ENCODE measurements at places on chromosomes 11 and 22.

DNA sequence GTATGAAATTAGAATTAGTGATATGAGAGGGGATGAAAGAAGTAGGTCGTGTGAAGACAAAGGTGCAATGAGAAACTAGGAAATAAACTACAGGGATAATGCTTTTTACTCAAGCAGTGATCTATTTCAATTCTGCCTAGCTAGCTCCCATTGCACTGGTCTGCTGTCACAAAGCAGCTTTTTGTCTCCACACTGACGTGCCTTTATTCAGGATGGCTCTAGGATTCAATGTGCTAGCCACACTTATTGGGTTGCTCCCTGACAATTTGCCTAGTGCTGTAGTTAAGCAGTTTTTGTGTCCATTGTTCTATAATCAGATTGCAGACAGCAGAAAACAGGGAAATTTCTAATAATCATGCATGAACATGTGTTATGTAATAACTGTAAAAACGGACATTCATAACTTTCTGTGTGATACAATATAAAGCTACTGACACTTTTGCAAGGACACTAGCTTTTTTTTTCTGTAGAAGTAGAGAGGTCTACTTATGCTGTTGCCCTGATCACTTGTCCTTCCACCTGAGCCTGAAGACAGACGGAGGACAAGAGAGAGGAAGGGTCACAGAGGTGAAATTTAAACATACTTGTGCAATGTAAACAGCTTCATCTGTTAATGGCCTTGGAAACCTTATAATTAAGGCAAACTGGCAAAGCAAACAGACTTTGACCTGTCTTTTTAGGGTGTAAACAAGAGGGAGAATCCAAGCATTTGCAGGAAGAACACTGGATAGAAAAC lies 269.6 kb downstream of the LRRC4C start:
- no peak for DNase-seq

DNA sequence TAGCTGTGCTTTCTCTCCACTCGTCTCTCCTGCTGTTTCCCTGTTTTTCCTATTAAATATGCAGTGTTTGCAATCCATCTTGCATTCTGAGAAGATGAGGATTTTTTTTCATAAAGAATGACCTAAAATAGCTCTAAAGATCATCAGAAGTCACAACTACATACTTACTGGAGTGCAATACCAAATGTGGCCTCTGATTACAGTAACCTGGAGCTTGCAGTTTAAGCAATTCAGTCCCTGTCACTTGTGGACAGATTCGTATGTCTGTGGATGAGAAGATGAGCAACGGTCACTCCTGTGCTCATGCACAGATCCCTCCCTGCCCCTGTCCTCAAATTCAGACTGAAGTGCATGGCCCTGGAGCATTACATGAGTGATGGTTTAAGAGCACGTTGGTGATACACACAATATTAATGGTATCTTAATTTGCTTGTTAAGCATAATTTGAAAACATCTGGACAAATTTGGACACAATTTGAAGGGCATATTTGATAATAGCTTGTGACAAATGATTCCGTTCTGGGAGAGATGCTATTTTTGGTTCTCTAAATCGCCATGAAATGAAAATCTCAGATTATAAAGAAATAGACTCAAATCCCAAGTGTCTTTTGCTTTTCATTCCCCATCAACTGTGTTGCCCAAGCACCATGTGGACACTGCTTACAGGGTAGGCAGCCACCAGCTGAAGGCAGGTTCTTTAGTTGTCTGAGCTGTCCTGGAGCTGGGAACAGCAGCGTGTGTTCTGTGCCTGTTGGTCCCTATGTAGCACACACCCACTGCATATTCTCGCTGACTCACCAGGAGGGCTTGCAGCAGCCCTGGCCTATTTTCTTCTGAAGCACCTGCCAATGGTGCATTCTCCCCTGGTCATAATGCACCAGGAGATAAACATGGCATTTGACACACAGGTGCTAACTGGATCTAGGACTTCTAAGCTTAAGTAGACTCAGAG lies 32.6 kb upstream of the PRAME start:
- no peak for DNase-seq

DNA sequence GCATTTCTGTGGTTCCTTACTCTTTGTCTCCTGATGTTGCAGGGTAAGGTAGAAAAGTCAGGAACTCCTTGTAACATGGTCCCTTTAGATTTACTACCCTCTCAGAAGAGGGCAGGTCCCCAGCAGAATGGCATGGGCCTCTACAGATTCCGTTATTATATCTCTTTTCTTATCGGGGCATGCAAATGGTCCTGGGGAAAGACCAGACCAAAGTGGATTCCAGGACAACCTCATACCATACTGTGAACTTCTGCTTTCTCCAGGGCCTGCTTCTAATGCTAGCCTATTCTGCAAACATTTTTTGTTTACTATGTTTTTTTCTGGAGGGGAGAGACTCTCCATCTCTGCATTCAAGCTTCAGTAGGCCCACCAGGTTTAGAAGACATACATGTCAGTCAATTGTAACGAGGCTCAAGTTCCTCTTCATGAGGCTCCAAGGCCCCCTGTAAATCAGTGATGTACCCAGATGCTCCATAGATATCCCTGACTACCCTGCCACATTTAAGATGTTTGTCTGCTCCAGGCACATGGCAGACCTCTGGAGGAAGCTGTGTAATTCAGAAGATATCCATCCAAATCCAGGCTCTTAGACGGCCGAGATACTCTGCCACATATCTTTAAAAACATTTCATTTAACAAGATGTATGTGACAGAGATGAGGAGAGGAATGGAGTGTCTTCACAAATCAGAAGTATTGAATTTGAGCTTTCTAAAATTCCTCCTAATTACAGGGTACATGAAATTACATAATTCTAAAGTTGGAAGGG lies 8.5 kb upstream of the ME3 start:
- DNase-seq: no peak

DNA sequence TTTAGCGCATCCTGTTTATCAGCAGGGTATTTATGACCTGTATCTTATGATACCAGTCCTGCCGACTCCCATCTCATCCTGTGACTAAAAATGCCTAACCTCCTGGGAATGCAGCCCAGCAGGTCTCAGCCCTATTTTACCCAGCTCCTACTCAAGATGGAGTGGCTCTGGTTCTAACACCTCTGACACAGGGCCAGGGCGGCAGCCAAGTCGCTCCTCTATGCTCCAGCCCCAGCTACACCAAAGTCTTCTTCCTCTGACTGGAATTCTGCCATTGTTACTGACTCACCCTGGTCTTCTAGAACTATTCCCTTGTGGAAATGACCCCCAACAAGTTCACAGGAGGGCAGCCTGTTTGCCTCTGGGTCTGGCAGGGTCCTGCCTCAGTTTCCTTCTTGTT lies 7.9 kb upstream of the C1QTNF6 start:
- no peak for DNase-seq

DNA sequence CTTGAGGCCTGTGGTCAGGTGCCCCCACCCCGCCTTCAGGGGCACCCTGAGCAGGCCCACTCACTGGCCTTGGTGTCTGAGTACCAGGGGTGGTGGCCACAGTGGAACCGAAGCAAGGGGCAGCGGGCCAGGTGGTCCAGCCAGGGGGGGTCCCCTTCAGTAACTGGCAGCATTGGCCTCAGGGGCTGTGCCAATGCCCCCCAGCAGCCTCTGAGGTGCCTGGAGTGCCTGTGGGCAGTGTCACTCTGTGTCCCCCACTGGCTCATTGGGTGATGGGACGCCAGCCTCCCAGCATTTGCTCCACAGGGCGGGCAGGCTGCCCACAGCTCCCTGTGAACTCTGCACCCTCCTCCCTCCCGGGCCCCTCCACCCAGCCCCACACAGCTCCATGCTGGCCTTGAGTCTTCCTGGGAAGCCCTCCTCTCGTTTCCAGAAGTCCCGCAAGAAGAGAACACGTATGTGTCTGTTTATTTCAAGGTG lies 29.5 kb upstream of the CARS1 start:
- DNase-seq: no peak

DNA sequence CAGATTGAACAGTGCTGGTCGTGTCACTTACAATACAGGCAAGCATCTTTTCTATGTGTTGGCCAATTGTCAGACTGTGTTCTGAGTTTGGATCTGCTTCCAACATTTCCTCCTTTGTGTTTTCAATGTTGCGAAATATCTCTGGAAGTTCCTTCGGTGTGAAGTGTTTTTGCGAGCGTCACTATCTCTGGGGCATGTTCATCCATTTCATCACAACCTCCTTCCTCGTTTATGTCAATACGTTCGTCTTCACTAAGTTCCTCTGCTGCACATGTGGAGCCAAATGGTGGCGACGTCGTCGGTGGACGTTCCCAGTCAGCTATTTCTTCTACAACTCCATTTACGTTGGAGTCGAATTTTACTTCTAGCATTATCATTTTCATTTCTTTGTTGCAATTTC lies 100.2 kb upstream of the LMO1 start:
- no peak for DNase-seq

DNA sequence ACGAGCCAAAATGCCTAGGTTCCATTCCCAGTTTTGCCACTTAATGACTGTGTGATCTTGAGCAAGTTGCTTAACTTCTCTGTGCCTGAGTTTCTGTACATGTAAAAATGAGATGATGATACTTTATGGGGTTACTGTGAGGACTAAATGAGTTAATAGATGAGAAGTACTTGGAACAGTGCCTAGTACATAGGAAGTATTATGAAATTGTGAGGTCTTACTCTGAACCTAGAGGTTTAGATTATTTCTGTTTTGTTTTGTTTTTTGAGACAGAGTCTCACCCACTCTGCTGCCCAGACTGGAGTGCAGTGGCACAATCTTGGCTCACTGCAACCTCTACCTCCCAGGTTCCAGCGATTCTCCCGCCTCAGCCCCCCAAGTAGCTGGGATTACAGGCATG lies 227.0 kb upstream of the POU2AF2 start:
- no peak for DNase-seq

- no peak for DNase-seq
Measured at GRCh38 chr22:40153192-40153591, 24.5 kb upstream of the TNRC6B start.

GRCh38 chr11:16511116-16512114 lies 155.1 kb upstream of the SOX6 start:
- DNase-seq: no peak

DNA sequence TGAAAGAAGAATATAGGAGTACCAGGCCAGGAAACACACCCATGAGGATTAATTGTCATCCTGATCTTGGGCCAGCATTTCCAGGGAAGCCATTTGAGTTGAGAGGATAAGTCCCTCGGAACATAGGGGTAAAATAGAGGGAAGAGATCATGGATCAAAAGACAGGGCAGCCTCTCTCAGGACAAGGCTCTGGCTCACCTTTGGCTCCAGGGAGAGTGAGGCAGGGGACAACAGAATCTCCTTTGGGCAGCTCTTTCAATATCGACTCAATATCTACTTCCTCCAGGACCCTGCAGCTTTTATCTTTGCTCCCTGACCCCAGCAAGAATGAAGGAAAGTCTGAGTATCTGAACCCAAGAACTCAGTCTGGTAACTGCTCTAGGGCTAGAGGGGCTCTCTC lies at the start of gene OR2AG1:
Gene OR2AG1 (plus strand): TSS at position 301 of the 400 bp plus-strand sequence. CDS start 2,018 bp downstream, outside the sequence.
- DNase-seq: no peak

- no peak for DNase-seq
Measured at GRCh38 chr22:22229683-22230420, 14.7 kb upstream of the VPREB1 start.

DNA sequence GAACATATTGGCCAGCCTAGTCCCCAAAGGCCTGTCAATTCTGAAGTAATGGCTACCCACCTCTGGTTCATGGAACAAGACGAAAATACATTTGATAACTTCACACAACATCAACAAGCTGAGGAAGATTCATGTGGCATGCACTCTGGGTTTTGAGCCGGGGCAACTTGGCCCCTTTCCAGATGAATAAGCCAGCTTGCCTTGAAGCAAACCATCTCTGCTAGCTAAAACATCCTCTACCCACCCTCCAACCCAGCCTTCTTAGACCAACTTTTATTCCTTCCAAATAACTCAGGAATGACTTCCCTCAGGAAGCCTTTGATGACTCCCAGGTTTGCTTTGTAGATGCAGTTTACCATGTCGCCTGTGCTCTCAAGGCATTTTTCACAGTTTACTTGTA lies 94.4 kb downstream of the SLC1A2 start:
- no peak for DNase-seq

DNA sequence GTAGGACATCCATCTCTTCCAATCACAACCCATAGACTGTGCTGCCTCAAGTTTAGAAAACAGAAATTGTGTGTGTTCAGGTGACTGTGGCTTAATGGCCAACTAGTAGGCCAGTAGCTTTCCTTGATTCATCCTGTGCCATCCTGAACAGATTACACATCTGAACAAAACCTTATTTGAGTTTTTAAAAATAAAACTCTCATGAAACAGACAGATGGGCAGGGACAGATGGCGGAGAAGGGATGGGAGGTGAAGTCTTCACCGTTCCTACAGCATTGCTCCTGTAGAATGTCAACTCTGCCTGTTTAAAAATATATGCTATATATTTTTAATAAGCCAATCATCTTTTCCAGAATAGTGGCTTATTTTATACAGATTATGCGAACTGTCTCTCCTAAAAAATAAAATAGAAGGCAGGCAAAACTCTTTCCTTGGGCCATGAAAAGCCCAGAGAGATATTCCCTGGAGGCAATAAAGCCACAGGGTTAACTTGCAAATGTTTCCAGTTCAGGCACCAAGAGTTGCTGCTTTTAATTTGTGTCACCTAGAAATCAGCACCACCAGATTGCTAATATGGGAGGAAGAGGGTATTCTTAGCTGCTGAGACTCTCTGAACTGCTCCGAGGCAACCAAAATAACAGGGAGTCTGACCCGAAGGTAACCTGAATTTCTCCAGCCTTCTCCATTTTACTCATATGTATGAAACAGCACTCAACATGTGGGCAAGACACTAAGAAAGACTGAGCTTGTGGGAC lies 861.2 kb downstream of the OPCML start:
- no peak for DNase-seq

DNA sequence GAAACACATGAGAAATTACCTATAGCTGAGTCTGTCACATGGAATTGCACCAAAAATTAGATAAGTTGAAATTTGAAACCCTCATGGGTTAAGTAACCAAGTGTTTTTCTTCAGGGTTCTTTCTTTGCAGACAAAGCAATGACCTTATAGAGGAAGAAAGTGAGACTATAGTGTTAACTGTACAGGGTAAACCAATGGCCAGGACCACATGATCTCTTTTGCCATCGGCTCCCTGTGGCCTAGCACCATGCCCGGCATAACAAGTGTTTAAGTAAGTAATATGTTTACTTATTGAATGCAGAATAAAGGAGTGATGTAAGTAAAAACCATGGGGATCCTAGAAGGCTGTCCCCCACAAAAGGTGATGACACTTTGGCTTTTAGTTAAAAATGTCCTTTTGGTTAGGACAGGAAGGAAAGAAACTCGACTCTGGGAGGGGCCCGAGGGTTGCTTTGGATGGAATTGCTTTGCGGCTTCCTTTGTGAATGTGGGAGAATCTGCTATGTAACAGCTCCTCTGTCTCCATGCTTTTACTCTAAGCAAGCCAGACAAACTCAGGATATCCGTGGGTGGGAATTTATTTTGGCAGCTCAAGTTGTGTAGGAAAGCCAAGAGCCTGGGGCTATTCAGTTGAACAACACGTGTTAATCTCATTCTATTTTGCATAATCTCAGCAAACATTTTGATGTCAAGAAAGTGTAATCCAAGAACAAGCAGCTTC lies 454.7 kb downstream of the INSC start:
- no peak for DNase-seq

DNA sequence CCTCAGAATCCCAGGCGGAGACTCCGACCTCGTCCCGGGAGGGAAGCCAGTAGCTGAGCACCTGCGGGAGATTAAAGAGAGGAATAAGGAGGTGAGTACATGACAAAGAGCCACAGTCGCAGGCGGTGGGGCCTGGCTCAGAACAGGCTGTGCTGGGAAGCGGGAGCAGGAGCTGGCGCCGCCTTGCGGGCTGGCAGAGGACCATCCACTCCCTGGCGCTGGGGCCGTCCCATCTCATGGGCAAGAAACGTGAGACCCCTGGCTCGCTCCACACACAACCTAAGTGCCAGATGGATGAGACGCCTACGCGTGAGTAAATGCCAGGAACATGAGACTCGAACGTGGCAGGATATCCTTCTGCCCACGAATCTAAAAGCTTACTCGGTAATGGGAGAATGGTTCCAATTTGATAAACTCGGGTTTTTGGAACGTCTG lies 6.3 kb downstream of the CEND1 start:
- DNase-seq: no peak

All from activated CD4-positive, alpha-beta T cell treated with anti-CD3 and anti-CD28 coated beads for 4 hours (primary cell).